ENCODE measurements at places on chromosomes 11 and 22. TPM values are rescaled to one million over a fixed set of nuclear protein-coding genes. Genes with fewer than 3 reads are reported as not detected.

PDHX gene
- 27.9 TPM for total RNA-seq

KMT5B gene
- 41.5 TPM for total RNA-seq

BARX2 gene
- total RNA-seq, result 12.3 TPM

EXT2 gene
- 76.6 TPM for total RNA-seq

SPECC1L gene
- total RNA-seq, result 28.8 TPM

CEP126 gene
- total RNA-seq, result 6.1 TPM

SLC22A12 gene
- total RNA-seq, result not detected

KBTBD3 gene
- 9.0 TPM for total RNA-seq

LARGE1 gene
- 16.4 TPM for total RNA-seq

PHOX2A gene
- total RNA-seq, result not detected

C1QTNF4 gene
- total RNA-seq, result 1.3 TPM

CRYBA4 gene
- not detected for total RNA-seq

DEFB131B gene
- total RNA-seq, result not detected

SLC22A8 gene
- total RNA-seq, result not detected

MUC6 gene
- under 0.01 TPM for total RNA-seq

VPREB1 gene
- not detected for total RNA-seq

UQCR10 gene
- 52.8 TPM for total RNA-seq

TRIM66 gene
- total RNA-seq, result 5.1 TPM

SPON1 gene
- 60.2 TPM for total RNA-seq

RAB36 gene
- 2.3 TPM for total RNA-seq

PHETA2 gene
- total RNA-seq, result 14.8 TPM

RFPL1 gene
- not detected for total RNA-seq

FGF4 gene
- total RNA-seq, result not detected

TAF1D gene
- total RNA-seq, result 316 TPM

NRXN2 gene
- 8.5 TPM for total RNA-seq

ADM gene
- 44.3 TPM for total RNA-seq

KDELR3 gene
- 24.0 TPM for total RNA-seq

GRIK4 gene
- total RNA-seq, result 0.39 TPM

MUC2 gene
- total RNA-seq, result under 0.01 TPM

PRG3 gene
- total RNA-seq, result 2.9 TPM

RAPSN gene
- total RNA-seq, result 2.5 TPM

ACCS gene
- total RNA-seq, result 30.5 TPM

MAJIN gene
- total RNA-seq, result not detected

SCARF2 gene
- 10.3 TPM for total RNA-seq

MRGPRE gene
- total RNA-seq, result not detected

CCDC73 gene
- total RNA-seq, result under 0.01 TPM

ZNF280A gene
- total RNA-seq, result not detected

CDC45 gene
- total RNA-seq, result 6.0 TPM

SLC22A6 gene
- total RNA-seq, result not detected

SHISAL1 gene
- total RNA-seq, result 0.99 TPM

P2RX6 gene
- 0.59 TPM for total RNA-seq

SCO2 gene
- total RNA-seq, result 0.59 TPM

MLC1 gene
- total RNA-seq, result 3.1 TPM

CAPRIN1 gene
- total RNA-seq, result 162 TPM

B4GAT1 gene
- total RNA-seq, result 16.0 TPM

KDM4D gene
- 0.59 TPM for total RNA-seq

MS4A8 gene
- total RNA-seq, result not detected

KRTAP5-1 gene
- total RNA-seq, result 0.30 TPM

OR52I2 gene
- total RNA-seq, result not detected

RIN1 gene
- total RNA-seq, result 3.6 TPM

HSPA8 gene
- total RNA-seq, result 649 TPM

IGLL5 gene
- not detected for total RNA-seq

MMP8 gene
- total RNA-seq, result 8.4 TPM

MFNG gene
- 2.4 TPM for total RNA-seq

TREH gene
- total RNA-seq, result not detected
